ENCODE measurements at places on chromosomes 2 and 18. TPM values are rescaled to one million over a fixed set of nuclear protein-coding genes. Genes with fewer than 3 reads are reported as not detected.

Gene TMEM163
- 0.45 TPM for polyA plus RNA-seq

Gene GLI2
- polyA plus RNA-seq = not detected

Gene LRRTM1
- not detected for polyA plus RNA-seq

Gene RALB
- 121 TPM for polyA plus RNA-seq

Gene DYNAP
- not detected for polyA plus RNA-seq

Gene MEIS1
- 0.56 TPM for polyA plus RNA-seq

Gene RGPD3
- polyA plus RNA-seq = not detected

Gene ESPNL
- polyA plus RNA-seq = 0.24 TPM

Gene MC5R
- not detected for polyA plus RNA-seq

Gene FABP1
- not detected for polyA plus RNA-seq

Gene ALPI
- not detected for polyA plus RNA-seq

Gene AAK1
- polyA plus RNA-seq = 6.1 TPM

Gene PNPT1
- 25.2 TPM for polyA plus RNA-seq

Gene CCDC85A
- not detected for polyA plus RNA-seq

Gene C1QL2
- not detected for polyA plus RNA-seq

Gene CCDC74A
- 0.27 TPM for polyA plus RNA-seq

Gene TRIM43B
- polyA plus RNA-seq = not detected

Gene SRBD1
- polyA plus RNA-seq = 11.6 TPM

Gene COL4A4
- polyA plus RNA-seq = 0.57 TPM

Gene DSG2
- not detected for polyA plus RNA-seq

Gene CYP27C1
- not detected for polyA plus RNA-seq

Gene EFHD1
- polyA plus RNA-seq = not detected

Measured in naive B cell (primary cell).